GM12878 (cell line): ENCODE measurements at places on chromosomes 3 and 15. TPM values are rescaled to one million over a fixed set of nuclear protein-coding genes. Genes with fewer than 3 reads are reported as not detected.

DNA sequence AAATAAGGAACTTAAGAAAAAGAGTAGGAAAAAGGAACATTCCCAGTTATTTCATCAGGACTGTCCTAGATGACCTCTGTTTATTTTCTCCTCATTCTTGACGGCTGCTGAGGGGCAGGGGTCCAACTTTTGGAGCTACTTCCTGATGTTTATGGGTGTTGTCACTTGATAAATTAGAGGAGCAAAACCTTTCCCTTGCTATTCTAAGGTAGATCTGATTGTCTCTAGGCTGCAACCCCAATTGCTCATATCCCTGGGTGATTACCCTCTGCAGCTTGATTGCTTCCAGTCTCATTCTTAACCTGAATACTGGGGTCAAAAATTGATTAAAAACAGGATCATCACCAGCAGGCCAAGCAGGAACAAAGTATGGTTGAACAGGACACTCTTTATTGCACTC, 311.0 kb upstream of the NDN start:
- DNase-seq: no peak

- DNase-seq: no peak
Observed at GRCh38 chr3:86949850-86950249, 41.1 kb downstream of the VGLL3 start.

- DNase-seq: no peak
Observed at GRCh38 chr3:44289882-44290462, 48.3 kb downstream of the TOPAZ1 start.

GRCh38 chr15:90364251-90364650, 12.2 kb downstream of the ZNF774 start:
- DNase-seq: no peak

Gene ST3GAL6
- 36.5 and 40.4 TPM in 2 replicates for polyA plus RNA-seq

GRCh38 chr3:154029926-154030325, 91.3 kb upstream of the ARHGEF26 start:
- DNase-seq: no peak

- DNase-seq: no peak
Observed at GRCh38 chr3:57309769-57310360, 17.4 kb upstream of the ASB14 start.

GRCh38 chr15:51952805-51953204, 18.8 kb downstream of the LEO1 start:
- no peak for DNase-seq

DNA sequence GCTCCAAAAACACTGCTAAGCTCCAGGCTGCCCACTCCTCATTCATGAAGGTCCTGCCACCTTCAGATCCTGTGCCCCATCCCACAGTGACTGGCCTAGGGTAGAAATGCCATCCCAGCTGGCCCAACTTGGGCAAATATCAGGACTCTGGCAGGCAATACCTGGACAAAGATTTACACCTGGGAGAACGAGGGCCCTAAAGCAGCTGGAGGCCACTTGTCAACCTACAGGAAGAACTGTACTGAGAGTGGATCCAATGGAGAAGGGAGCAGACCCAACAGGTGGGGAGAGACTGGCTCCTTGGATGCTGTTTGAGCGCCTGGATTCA, 57.1 kb upstream of the GATA2 start:
- no peak for DNase-seq

Gene CLDN16
- polyA plus RNA-seq: 3.8 and 4.2 TPM in 2 replicates

DNA sequence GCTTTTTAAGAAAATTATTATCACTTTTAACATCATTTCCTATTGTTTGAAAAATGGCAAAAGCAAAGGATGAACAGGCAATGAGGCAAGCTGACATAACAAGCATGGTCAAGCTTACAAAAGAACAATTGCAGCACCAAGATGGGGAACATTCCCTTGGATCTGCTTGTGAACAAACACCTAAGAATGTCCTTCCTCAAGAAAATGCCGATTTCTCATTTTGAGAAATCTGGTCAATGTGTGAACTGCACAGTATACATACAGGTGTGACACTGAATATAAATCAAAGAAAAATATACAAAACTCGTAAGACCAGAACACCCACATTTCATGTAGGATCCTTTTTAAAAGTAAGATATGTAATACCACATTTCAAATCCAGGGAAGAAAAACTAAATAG, 58.9 kb downstream of the LRRFIP2 start:
- no peak for DNase-seq

Gene UBL7
- polyA plus RNA-seq: 123 and 138 TPM in 2 replicates

DNA sequence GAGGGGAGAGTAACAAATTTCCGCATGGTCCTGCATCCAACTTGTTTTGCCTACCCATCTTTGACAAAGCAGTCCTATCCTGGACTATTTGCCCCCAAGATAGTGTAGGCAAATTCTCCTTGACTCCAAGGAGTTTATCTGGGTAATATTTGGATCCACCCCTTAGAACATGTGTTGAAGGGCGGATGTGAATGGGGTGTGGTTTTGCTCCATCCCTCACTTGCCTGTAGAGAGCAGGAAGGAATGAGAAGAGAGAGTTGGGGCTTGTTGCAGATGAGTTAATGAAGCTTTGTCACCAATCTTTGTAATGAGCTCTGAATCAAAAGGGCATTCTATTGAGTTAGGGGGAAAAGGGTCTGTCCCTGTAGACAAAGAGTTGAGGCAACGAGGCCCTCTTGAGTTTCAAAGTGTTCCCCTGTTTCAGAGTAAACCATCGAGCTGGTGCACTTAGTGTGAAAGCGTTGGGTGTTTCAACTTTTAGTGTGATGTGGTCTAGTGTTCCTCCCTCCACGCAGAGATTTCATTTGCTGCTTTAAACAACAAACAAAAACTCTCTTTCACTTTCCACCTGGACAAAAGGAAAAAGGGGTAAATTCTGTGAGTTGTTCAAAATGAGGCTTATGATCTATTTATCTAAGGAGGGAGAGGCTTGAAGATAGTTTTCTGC, 42.2 kb upstream of the PPARG start:
- DNase-seq: no peak

Gene MED12L
- 0.05 and 0.09 TPM in 2 replicates for polyA plus RNA-seq

DNA sequence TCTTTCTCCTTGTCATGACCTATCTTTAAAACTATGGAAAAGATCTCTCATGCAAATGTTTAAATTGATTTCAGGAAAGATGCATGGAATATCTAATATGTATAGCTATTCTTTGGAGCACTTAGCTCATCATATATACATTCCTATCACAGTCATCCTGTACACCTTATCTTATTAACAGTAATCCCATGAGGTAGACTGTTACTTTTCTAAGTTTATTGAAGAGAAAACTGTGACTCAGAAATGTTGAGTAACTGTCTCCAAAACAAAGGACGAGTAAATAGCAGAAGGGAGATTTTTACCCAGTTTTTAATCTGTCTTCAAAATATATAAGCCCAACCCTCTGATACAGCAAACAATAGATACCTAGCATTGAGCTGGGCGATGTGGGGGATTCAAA, 308.3 kb downstream of the GAP43 start:
- DNase-seq: no peak

Gene EPHB3
- not detected in 2 replicates for polyA plus RNA-seq

Gene SLC22A13
- not detected in 2 replicates for polyA plus RNA-seq

GRCh38 chr3:42696356-42697288, 6.0 kb downstream of the HHATL start:
- no peak for DNase-seq

DNA sequence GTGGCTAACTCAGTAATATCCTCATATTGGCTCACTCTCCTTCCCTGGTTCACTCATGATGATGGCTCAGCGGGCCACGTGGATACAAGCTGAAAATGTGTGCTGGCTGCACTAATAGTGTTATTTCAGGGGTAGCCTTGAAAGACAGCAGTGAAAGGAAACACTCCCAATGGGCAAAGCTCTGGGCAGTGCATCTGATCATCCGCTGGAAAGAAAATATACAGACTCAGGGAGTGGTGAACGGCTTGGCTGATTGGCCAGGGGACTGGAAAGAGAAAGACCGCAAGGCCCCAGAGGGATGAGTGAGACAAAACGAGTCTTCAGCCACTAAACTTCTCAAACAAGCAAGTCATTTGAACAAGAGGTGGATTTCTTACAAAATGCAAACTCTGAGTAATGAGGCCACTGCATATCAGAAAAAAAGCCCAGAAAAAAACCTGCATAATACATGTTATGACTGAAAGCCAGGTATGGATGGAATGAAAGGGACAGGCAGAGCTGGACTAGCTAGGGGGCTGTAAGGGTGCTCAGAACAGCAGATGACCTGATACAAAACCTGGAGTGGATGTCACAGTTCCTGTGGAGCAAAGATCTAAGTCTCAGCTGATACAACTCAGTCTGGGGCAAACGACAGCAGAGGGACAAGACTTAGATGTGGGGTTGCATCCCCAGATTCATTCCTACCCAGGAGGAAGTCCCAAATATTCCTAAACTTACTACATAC, 33.3 kb downstream of the CMTM6 start:
- DNase-seq: no peak

Gene RCN2
- 40.5 and 41.0 TPM in 2 replicates for polyA plus RNA-seq

DNA sequence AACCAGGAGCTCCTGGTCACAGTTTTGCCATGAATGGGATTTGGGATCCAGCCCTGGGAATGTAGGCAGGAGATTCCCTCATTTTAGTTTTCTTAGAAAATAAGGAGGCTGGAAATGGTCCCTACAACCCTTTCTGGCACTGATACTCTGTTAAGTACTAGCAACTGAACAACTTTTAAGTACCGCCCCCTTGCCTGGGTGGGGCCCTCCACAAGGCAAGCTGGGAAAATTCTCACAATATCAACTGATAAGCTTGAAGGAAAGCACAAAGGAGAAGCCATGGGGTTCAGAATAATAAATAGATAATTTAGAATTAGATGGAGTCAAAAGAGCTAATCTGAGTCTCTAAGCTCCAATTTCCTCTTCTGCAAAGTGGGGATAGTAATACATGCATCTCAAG, 4.2 kb upstream of the DGKG start:
- DNase-seq: no peak

Gene TXNRD3
- not detected in 2 replicates for polyA plus RNA-seq

Gene ACTRT3
- polyA plus RNA-seq: 0.12 and 0.58 TPM in 2 replicates

GRCh38 chr3:183354325-183354831, 74.0 kb downstream of the MCF2L2 start:
- DNase-seq: no peak

- no peak for DNase-seq
Observed at GRCh38 chr3:51706788-51707731, at the start of gene GRM2. Gene GRM2 (plus strand): TSS chr3:51707068. CDS start chr3:51708984, 1,916 bp downstream.

GRCh38 chr3:152997526-152997925, 162.6 kb downstream of the P2RY1 start:
- no peak for DNase-seq

DNA sequence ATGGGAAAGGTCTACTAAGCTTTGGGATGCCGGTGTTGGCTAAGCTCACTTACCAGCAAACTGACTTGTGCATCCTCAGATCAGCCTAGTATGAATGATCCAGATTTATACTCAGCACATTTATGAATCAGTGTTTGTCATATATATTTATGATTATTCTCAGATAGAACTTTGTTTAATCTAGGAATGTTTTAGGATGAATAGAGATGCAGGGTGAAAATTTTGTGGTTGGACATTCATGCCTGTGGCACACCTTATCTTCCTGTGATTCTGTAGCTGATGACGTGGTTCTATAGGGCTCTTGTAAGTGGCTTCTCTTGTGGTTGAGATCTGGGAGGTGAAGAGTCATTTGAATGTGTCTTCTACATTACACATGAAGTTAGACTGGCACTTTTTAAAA, 11.4 kb downstream of the CDIN1 start:
- DNase-seq: no peak

DNA sequence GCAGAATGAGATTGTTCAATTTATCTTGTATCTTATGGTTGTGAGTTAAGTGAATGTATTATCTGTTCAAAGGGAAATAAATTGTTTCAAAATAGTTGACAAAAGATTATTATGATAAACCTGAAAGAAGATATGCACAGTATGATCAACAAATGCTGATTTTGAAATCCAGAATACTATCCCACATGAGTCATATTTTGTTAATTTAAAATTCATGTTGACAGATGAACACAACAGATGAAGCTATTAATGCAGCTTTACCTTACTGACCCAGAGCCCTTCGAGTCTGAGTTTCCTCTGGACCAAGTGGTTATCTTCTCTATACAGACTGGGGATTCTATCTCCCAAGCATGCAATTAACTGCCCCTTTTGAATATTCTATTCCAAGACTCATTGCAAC, 482.8 kb downstream of the FGF12 start:
- no peak for DNase-seq

- no peak for DNase-seq
Observed at GRCh38 chr3:110391640-110392395, 679.8 kb upstream of the NECTIN3 start.

DNA sequence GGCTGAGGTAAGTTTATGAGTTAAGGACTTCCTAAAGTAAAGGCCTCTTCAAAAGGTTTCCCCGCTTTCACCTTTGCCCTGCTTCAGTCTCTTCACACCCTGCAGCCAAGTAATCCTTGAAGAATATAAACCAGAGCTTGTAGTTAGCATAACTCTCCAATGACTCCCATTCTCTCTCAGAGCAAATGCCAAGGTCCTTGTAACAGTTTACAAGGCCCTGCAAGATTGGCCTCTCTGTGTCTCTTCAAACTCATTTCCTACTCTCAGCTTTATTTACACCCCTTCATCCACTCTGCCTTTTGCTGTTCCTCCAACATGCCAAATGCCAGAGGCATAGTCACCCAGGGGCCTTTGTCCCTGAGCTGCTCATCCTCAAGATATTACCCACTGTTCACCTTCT, 60.5 kb upstream of the MME start:
- no peak for DNase-seq

Gene C2CD4A
- polyA plus RNA-seq: not detected in 2 replicates

DNA sequence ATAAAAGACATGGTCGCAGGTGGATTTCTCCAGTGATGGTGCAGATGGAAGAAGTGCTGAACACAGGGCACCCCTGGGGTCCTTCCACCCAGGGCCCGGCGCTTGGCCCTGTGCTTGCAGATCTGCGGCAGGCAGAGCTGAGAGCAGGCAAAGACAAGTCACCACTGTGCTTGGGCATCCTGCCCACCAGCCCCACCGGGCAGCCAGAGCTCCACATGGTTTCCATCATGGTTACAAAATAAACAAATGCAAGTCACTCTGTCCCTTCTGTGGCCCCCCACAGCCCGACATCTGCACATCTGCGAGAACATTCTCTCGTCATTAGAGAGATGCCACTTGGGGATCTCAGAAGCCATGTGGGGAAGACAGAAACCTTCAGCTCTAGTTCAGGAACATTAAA, 37.6 kb upstream of the SFMBT1 start:
- no peak for DNase-seq

Gene PLA1A
- polyA plus RNA-seq: 4.6 and 5.3 TPM in 2 replicates

- no peak for DNase-seq
Observed at GRCh38 chr3:158773845-158774830, 27.7 kb upstream of the MFSD1 start.
